Activated CD4-positive, alpha-beta T cell treated with anti-CD3 and anti-CD28 coated beads, Interleukin-2, amount 50 U/mL, for 1 hour (primary cell): ENCODE measurements at places on chromosomes 7 and 10.

DNA sequence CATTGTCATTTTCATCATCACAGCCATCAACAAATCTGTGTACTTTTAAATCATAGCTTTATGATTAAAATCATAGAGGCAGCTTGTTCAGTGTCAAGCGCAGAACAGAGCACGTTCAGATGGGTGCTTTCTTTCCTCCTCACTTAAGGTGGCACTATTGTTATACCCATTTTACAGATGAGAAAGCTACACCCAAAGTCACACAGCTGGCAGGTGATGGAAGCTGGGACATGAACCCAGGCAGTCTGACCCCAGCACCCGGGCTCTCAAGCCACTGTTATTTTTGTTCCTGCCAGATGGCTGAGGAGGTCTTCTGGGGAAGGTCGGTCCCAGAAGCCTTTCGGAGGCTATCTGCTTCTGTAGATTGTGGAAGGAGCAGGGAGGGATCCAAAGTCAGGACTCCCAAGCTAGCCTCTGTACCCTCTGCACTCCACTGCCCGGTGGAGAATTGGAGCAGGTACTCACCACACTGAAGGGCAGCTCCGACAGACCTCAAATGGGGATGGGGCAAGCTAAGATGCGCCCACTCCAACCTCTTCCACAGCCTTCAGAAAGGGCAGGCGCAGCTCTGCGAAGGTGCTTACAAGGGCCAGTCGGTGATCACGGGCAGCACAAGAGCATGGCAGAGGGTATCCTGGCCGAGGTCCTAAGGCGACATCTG is 610 bp downstream of the AVPI1 start:
- no peak for DNase-seq

DNA sequence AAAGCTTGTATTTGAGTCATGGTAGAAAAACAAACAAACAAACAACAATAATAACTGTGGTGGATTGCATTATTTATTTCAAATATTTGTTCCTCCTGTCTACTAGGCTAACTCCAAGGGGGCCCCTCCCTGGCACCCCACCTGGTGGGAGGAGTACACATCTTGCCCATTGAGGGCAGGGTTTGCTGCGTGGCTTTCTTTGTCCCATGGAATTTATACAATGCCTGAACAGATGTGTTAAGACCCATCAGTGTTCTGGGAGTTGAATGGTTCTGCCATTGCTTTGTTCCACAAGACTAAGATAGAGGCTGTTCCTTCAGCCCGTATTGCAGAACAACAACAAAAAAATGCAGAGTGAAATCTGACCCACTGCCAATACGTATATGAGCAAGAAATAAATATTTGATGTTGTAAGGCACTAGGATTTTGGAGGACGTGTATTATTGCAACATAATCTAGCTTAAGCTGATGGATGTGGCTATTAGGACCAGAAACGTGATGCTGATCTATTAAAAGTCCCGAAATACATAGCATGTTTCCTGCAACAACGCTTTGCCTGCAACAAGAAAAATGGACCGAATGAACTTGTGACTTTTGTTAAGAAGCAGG is 119.1 kb upstream of the JCAD start:
- no peak for DNase-seq

GRCh38 chr7:55556492-55556891 is 15.8 kb downstream of the VOPP1 start:
- DNase-seq: no peak

- DNase-seq: no peak
Observed at GRCh38 chr7:100642534-100642907, 1.2 kb upstream of the TFR2 start.

DNA sequence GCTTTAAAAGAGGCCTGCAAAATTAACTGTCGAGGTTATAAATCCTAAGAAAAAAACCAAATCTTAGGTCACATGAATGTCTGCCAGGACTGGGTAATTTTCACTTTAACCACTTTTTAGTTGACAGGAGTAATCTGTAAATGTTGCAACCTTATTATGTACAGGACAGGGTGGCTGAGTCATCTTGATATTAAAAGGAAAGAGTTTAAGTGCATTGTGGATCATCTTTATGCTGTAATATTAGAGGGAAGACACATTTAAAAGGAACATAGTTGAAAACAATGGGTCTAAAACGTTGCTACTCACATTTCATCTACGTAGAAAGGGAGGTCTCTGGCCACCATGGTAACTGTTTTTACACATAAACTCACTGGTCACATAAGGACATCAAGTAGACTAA is 115.5 kb downstream of the LSMEM1 start:
- DNase-seq: no peak

- no peak for DNase-seq
Observed at GRCh38 chr7:19916046-19916445, 142.6 kb upstream of the TMEM196 start.

- no peak for DNase-seq
Observed at GRCh38 chr10:5628451-5629302, 37.7 kb downstream of the ASB13 start.

DNA sequence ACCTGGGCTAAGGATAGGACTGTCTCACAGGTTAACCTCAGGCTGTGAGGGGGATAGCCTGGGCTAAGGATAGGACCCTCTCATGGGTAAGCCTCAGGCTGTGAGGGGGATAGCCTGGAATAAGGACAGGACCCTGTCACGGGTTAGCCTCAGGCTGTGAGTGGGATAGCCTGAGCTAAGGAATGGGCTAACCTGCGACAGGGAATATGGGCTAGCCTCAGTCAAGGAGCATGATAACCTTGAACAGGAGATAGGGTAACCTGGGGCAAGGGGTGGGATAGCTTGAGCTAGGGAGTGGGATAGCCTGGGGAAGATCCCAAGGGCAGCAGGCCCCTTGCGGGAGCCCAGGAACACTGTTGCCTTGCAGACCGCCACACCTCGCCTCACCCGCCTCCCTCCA is 42.7 kb downstream of the GRID2IP start:
- DNase-seq: no peak

GRCh38 chr10:113442336-113442735 is 110.5 kb upstream of the HABP2 start:
- DNase-seq: no peak

- DNase-seq: no peak
Observed at GRCh38 chr10:75430000-75430763, 1.2 kb upstream of the LRMDA start.

DNA sequence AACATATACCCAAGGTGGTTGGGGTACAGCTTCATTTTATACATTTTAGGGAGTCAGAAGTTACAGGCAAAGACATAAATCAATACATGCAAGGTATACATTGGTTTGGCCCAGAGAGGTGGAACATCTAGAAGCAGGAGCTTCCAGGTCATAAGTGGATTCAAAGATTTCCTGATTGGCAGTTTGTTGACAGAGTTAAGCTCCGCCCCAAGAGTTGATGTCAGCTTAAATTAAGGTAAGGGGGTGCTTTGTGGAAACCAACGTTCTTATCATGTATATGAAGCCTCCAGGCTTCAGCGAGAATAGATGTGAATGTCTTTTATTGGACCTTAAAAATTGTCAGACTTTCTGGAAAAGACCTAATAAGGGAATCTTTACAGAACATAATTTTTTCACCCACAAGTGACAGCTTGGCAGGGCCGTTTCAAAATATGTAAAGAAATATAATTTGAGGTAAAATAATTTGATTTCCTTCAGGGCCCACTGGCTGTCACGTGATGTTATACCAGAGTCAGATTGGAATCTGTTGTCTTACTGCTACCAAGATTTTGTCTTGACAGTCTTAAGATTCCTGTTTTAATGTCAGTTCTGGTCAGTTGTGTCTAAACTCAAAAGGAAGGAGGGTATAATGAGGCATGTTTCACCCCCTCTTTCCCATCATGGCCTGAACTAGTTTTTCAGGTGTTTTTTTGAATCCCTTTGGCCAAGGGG is 6.3 kb upstream of the PANK1 start:
- no peak for DNase-seq

DNA sequence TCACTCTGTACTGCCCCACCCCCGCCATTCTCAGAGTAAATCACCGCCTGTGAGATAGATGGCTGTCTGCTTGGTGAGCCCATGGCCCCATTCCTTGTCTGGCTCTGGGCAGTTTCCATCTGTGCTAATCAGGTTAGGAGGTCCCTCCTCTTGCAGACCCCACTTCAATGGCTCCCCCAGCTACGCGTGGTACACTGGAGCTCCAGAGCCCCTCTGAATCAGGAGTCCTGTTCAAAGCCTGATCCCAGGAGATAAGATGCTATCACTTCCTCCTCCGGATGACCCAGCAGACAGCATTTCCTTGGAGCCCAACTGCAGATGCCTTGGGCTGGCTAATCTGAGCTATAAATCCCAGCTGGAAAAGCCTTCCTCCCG is 122.3 kb downstream of the SH3PXD2A start:
- DNase-seq: no peak

DNA sequence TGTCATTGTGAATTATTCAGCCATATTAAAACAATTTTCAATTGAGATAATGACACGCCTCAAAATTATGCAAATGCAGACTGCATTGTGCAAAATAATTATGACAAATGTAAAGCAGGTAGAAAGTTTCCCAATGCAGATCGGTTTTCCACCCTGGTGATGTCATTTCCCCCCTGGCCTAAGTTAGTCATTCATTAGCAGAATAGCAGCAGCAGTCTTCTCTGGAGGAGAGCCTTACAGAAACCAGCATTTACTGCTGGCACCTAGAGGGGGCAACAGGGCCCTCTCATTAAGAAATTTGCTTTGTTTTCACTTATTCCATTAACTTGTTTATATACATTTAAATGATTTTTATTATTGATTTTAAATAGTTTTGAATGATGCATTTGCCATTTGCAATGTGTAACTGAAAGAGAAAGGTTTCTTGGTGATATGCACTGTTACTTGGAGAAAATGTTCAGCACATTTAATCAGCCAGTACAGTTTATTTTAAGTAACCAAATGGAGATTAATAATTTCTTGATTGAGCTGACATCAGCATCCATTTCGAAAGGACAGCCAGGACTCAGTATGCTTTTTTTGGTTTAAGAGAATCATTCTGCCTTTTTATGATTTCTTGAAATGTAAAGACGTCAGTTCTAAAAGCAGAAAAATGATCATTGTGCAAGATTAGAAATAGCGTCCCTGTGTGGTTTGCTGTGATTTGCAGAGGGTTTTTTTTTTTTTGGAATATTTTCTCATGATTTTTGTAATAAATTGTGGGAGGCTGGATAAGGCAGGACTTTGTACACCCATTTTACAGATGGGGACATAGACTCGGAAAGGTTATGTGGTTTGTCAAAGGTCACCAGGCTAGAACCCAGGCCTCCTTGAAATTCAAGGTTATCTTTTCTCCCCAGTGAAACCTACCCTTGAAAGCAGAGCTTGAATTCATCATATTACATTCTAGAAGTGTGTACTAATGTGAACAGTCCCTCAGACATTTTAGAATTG is 3.5 kb downstream of the ARID5B start:
- peak; percentile 37 for DNase-seq

DNA sequence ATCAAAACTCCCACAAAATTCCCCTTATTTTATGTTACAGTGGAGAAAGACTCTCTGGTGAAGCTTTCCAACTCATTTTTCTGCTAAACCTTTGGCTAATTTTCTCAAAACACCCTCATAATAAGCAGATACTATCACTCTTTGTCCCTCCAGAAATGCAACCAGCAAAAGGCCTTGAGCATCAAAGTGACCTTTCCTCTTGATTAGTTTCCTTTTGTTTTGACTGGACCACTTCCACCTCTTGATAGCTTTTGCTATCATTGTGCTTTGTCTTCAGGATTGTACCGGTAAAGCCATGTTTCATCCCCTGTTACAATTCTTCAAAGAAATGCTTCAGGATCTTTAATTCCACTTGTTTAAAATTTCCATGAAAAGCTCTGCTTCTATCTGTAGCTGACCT is 115.1 kb upstream of the SLC13A1 start:
- DNase-seq: no peak

DNA sequence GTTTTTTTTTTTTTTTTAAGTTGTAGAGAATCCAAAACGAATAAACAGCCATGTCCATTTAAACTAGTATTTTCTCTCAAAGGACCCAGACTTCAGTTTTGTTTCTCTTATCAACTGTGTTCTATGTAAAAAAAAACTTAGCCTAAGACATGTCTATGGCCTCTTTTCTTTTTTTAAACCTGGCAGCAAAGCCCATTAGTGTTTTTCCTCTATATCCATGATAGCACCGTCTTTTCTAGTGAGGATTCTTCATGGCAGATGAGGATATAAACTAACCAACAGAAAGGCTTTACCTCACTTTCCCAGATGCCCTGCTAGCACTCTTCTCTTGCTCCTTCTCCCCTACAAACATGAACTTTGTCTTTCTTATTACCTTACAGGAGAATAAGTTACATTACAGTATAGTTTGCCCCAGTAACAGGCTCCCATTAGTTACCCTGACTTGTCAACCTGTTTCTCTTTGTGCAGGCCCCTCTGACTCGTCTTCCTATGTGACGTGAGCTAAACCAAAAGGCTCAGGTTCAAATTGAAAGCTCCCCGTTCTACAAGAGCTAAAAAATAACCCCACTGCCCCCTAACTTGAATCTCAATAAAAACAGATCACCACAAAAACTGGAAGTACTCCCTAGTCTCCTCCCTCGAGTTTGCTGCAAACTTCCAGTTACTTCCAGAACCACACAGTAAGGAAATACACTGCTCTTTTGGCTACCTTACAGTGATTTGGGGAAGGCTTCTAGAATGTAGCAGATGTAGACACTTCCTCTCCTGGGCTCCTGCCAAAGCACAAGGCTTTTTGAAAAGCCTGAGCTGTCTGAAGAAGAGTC is 20.1 kb downstream of the P4HA1 start:
- DNase-seq: no peak

GRCh38 chr10:1712314-1712713 is 25.0 kb downstream of the ADARB2 start:
- DNase-seq: no peak

DNA sequence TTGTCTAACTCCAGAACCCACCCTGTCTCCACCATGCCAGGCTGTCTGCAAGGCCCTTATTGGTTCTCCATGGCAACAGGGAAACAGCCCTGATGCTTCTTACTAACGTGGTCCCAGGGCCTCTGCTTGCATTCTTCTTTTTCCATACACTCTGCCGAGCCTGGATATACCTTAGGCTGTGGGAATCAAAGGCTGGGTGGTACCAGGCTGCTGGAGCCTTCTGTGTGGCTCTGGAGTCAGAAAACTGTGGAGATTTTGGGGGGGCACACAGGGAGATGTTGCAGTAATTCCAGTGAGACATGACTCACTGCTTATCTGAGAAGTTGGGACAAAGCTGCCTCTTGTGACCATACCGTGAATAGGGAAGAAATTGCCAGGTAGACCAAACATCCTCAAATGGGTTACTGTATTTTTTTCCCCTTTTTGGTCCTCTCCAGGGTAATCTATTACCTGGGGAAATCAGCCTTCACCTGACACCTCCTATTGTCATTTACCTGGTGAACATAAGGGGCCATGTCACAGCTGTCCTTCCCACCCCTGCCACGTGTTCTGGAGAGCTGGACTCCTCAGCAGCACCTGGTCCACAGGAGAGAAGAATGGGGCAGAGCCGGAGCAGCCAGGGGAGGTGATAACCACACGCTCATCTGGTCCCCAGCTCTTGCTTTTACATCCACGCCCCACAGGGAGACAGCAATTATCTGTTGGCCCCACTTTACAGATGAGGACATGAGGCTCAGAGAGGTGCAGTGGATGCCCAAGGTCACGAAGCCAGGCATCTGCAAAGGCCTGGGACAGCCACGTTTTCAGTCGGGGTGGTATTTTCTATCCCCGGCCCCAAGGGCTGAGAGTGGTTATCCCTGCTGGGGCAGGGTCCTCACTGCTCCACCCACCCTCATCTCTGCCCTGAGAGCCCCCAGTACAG is 4.6 kb downstream of the CHST3 start:
- no peak for DNase-seq

GRCh38 chr7:31456646-31457368 is 57.1 kb upstream of the ITPRID1 start:
- no peak for DNase-seq

GRCh38 chr10:58028597-58029366 is 238.9 kb downstream of the IPMK start:
- no peak for DNase-seq

- no peak for DNase-seq
Observed at GRCh38 chr7:124758327-124758726, 7.3 kb downstream of the GPR37 start.
